ENCODE measurements at places on chromosomes 11 and 22. TPM values are rescaled to one million over a fixed set of nuclear protein-coding genes. Genes with fewer than 3 reads are reported as not detected.

Gene UBQLN3
- total RNA-seq, result 0.16 TPM

Gene KRTAP5-11
- total RNA-seq, result not detected

Gene VPREB3
- not detected for total RNA-seq

Gene ATG16L2
- total RNA-seq, result 23.0 TPM

Measured in myocyte (in vitro differentiated cells).